ENCODE measurements at places on chromosomes 11 and 22.

DNA sequence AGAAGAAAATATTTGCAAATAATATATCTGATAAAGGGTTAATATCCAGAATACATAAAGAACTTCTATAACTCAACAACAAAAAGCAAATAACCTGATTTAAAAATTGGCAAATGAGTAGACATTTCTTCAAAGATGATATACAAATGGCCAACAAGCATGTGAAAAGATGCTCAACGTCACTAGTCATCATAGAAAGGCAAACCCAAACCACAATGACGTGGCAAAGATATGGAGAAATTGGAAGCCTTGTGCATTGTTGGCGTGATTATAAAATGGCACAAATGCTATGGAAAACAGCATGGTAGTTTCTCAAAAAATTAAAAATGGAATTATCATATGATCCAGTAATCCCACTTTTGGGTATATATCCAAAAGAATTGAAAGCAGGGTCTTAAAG, 466.3 kb downstream of the TBC1D22A start:
- no peak for DNase-seq

DNA sequence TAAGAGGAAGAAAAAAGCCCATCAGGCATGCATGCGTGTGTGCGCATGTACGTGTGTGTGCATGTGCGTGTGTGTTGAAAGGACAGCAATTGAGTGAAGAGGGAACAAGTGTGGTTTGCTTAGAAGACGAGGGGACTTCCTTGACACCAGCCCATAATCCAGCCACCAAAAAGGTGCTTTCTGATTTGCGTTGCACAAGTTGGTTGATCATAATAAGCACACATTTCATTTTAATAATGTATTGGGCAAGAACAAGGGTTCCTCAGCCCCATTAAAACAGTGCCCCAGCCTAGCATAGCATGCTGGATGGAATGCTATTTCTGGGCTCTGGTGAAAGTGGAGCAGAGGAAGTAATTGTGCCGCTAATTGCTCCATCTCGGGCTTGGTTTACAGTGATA, 493.2 kb downstream of the MIAT start:
- no peak for DNase-seq

DNA sequence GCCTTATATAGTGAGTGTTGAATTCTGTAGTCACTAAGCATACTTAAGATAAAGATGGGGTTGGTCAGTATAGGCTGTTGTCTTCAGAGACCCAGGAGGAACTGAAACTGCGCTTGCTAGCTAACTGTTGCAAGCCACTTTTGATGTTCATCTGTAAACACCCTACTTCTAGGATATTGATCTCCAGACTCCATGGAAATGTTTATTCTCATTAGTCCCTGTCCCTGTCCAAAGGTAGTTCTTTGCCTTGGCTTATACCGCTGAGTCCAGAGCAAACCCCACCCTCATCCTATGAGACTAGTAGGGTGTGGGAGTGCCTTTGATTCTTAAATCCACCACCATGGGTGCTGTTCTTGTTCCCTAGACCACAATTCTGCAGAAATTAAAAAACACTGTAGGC, 36.4 kb downstream of the DEPDC5 start:
- DNase-seq, result no peak

DNA sequence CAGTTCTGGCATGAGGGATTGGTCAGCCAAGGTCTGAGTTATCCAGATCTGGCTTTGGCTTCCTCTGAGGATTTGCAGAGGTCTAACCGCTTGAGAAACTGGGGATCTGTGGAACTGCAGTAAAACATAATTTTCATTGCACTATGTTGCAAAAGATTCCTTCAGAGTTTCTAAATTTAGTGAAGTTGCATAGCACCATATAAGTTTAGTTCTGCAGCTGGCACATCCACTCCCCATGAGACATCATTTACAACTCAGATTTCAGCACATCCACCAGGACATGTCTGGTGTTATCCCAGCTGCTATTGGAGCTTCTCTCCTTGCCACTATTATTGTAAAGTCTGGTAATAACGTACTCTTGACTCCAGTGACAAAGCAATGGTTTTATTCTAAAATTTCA, 181.5 kb downstream of the CWF19L2 start:
- DNase-seq, result no peak

DNA sequence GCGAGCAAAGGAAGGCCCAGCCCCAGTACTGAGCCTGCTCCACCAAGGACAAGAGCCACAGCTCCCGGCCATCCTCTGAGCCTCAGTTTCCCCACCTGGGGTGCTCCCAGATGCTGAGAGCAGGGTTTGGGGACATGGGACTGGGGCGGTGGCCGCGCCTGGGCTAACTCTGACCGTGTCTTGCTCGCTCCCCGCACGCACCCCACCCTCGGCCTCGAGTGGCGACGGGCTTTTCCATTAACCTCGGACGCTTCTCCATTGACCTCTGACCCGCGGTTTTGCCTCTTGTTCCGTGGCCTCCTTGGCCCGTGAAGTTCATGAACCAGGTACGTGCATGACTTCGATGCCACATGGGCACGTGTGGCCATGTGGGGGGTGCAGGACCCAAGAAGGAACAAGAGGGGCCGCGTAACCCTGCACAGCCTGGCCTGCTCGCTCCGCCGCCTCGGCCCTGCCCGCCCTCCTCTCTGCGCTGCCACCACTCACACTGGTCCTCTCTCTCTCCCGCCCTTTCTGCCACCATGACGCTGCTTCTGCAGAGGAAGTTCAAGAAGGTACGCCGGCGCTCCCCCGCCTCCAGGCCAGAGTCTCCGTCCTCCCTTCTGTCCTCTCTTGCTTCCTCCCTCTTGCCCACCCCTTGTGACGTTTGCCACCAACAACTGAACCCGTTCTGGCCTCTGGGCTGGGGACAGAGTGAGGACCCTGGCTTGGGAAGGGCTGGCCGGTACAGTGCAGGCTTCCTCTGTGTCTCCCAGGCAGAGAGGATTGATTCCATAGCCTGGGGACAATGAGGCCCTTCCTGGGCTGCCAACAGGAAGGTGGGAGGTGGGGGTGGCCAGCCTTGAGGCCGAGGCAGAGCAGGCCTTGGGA, 6.9 kb downstream of the TNNT3 start:
- DNase-seq, result no peak

DNA sequence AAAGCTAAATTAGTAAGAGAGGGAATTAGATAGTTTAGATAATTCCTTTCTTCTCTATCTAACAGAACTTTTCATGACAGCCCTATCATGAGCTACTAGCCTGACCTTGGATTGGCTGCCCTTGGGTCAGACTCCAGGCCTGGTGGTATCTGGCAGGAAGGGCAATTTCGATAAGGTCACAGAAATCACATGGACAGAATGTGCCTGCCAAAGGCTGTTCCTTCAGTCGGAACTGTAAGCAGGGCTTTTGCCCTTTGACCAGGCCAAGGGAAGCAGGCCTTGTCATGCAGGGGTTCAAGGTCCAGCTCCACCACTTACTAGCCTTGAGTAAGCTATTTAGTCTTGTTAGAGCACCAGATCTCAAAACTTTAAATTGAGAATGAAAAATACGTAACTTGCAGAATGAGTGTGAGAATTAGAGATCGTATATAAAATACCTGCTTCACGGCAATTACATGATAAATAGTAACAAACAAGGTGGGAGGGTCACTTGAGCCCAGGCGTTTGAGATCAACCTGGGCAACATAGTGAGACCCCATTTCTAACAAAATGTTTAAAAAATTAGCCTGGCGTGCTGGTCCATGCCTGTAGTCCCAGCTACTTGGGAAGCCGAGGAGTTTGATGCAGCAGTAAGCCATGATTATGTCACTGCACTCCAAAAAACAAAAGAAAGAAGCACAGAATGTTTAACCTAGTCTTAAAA, 60.8 kb upstream of the SC5D start:
- DNase-seq, result no peak

DNA sequence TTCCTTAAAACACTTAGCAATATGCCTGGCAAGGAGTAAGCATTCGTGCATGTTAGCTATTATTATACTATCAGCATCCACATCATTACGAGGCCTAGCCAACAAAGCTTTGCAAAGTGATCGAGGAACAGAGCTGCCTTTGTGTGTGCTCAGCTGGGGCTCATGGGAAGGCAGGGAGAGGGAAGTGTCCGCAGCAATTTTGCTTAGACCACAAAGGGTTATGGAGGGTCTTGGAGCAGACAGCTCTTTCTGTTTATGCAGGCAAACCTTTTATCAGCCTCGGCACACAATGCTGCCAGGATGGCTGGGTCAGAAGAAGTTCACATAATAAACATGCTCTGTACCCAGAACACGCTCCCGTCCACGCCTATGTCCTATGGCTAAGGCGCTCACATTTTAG, 10.9 kb upstream of the DKK3 start:
- no peak for DNase-seq

- no peak for DNase-seq
These were observed 105.1 kb downstream of the GUCY1A2 start for GRCh38 chr11:106913141-106913540.

- DNase-seq, result peak; percentile 19
These were observed 284.0 kb downstream of the KIRREL3 start for GRCh38 chr11:126716456-126717083.

GRCh38 chr22:40043081-40043480, 48.3 kb downstream of the FAM83F start:
- no peak for DNase-seq

- no peak for DNase-seq
These were observed 2.1 kb upstream of the MS4A6A start for GRCh38 chr11:60184824-60185511.

DNA sequence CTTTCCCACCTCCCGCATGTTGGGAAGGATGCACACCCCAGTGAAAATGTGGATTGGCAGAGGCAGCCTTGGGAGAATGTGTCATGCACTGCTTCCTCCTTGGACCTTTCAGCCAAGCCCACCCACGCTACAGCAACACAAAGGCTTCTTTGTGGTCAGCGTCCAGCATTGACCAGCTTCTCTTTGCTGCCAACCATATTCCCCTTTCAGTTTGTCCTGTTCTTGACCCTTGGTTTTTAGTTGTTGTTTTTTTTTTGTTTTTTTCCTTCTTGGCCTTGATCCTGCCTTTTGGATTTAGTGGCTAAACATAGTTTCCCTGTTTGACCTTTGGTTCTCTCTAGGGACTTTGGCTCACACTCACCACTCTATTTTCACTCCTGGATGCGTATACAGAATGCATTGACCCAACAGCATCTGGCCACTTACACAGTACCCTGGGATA, 573.6 kb downstream of the INSC start:
- no peak for DNase-seq

GRCh38 chr11:59187587-59187986, 15.7 kb downstream of the DTX4 start:
- DNase-seq, result no peak

- no peak for DNase-seq
These were observed 15.8 kb downstream of the DGKZ start for GRCh38 chr11:46363031-46363407.

GRCh38 chr11:110219006-110219785, 77.2 kb downstream of the RDX start:
- no peak for DNase-seq

GRCh38 chr11:76408171-76408965, 27.2 kb downstream of the GVQW3 start:
- DNase-seq, result no peak

- no peak for DNase-seq
These were observed 1116.6 kb downstream of the BRD1 start for GRCh38 chr22:48711031-48711431.

GRCh38 chr22:44620841-44621257, 81.2 kb upstream of the PRR5 start:
- no peak for DNase-seq

- no peak for DNase-seq
These were observed 54.7 kb downstream of the MICAL3 start for GRCh38 chr22:17969701-17970113.

- no peak for DNase-seq
These were observed 19.1 kb downstream of the RPL3 start for GRCh38 chr22:39300186-39300830.

DNA sequence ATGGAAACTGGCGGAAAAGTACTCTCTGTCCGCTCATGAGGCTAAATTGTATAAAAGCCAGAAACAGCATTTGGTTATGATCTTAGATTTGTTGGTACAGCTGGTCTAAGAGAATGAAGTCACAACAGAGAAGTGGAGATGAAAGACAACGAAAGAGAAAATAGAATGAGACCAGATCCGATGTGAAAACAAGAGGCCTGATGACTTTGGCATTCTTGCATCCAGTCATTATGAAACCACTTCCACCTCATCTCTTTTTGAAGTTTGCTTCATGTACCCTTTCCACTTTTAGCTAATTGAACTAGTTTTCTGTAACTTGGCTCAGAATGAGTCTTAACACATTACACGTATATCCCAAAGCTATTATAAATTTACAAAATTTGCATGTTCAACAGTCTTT, 1431.7 kb downstream of the LRRC4C start:
- DNase-seq, result no peak

DNA sequence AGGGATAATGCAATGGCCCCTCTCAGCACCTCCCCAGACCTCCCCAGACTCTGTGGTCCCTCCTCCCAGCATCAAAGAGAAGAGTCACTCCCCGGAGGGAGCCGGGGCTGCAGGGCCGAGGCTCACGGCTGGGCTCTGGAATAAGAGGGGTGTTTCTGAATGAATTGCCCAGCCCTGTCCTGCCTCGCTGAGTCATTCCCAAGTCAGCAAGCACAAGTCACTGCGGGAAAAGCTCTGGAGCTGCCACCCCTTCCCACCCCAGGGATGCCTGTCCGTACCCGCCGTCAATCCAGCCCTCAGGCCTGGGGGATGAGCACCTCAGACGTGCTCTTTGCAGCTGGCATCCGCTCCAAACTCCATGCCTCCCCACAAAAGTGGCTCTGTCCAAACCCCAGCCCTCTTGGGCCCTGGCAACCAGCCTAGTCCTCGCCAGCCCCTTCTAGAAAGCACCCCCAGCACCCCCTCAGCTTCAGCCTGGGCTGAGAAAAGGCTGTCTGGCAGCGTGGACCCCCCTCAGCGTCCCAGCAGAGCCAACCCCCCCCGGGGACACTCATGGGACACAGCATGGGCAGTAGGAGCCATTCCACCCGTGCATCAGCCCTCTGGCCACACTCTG, 22.7 kb downstream of the CELSR1 start:
- no peak for DNase-seq

DNA sequence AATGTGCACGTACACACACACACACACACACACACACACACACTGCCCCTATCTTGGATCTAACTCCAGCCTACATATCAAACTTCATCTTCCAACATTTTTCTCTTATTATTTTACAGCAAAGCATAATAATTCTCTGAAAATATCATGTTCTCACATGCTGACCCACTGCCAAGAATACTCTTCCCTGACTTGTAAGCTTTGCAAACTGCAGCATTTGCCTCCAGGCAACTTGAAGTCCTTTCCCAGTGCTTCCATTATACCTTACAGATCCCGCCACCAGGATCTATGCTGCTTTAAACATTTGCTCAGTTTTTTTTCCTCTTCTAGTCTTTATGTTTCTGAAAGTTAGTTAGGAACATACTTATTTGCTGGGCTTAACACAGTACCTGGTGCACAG, 483.3 kb upstream of the ARHGAP42 start:
- no peak for DNase-seq

GRCh38 chr11:10902301-10903063, 44.6 kb upstream of the ZBED5 start:
- peak; percentile 24 for DNase-seq

Data from NCI-H1436 (cell line).